ENCODE measurements at places on chromosomes 7 and 10.

GRCh38 chr10:21260066-21260465 is 265.4 kb downstream of the SKIDA1 start:
- H3K27me3 ChIP-seq: no peaks in the 10 kb centered on the region
- no peaks in the 10 kb centered on the region for H3K36me3 ChIP-seq
- H3K4me3 ChIP-seq: no peak overlapping the region
- DNase-seq: peak; percentile 61
- no peaks in the 10 kb centered on the region for H3K4me1 ChIP-seq
- no peak overlapping the region for H3K27ac ChIP-seq

DNA sequence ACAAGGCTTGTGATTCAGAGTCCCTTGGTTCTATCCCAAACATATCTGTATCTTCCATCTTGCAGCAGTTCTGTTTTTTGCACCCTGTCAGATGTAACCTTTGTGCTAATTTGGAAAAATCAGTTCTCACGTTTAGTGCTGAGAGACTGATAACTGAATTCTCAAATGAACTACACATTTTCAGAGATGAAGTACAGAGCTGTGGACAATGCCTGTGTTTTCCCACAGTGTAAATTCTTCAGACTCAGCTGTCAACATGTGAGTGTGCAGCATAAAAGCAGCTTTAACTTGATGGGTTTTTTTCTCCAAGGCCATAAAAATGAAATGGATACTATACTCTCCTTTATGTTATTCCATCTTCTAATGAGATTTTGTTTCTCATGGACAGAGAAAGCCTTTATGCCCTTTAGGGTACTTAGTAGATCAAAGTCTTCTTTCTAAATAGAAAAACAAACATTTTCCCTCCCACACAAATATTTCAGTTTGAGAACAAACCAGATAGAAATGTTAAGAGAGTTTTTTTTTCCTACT is 150.9 kb downstream of the SEMA3A start:
- H3K27ac ChIP-seq: no peak overlapping the region
- H3K36me3 ChIP-seq: no peaks in the 10 kb centered on the region
- no peak for DNase-seq
- H3K27me3 ChIP-seq: no peaks in the 10 kb centered on the region
- no peak overlapping the region for H3K4me3 ChIP-seq

DNA sequence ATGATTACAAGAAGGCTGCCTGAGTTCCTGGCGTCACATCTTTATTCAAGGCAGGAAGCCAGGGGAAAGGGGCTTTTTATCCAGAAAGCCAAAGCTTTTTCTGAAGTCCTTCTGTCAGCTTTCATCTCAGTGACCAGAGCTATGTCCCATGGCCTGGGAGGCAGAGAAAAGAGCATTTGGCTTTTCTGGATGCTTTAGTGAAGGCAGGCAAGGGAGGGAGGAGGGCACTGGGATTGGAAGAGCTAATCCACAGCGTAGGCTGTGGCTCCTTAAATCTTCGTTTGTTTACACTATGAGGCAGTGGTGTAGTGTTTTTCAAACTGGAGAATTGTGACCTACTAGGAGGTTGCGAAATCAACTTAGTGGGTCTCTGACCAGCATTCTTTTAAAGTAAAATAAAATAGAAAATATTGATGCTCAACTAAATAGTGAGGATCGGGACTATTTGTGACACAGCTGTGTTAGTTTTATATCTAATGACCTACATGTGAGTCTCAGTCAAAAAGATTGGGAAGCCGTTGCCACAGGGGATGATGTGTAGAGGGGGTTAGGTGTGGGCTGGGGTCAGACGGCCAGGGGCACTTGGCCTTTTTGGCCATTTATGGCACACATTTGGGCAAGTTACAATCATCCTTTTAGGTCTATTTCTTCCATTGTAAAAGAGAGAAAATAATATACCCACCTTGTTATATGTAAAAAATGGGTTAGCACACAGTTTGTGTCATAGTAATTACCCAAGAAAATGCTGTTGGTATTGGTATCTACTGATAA is 14.1 kb downstream of the CRYGN start:
- no peaks in the 10 kb centered on the region for H3K36me3 ChIP-seq
- no peak overlapping the region for H3K4me3 ChIP-seq
- no peak for DNase-seq
- peaks cover 11% of the 10 kb centered on the region for H3K4me1 ChIP-seq

DNA sequence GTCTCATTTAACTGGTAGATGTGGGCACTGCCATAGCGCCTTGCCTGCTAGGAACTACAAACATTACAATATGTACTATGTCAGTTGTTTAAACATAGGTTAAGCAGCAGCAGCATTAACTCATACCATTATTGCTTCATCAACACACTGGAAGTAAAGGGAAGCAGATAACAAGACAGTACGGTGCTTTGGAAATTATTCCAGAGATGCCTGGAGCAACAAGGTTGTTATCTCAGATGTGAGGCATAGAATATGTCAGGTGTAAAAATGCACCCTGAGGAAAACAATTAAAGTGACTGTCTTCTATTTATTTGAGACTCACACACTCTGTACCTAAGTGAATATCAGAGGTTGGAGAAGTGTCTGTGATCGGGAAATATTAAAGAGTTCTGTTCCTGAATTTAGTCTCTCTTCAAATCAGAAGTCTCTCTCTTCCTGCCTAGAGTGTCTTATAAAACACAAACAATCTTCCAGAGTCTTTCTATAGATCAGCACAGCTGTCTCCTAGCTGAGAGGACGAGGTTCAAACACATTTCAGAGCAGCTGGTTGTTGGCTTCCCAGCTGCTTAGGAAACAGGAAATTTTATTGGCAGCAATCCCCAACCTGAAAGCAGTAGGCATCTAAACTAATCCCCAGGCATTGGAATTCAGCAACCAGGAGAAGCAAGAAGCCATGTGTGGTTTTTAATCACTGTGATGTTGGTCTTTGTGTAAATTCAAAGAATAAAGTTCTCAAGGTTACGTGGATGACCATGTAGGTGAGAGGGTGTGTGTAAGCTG is 994.4 kb upstream of the LRRTM3 start:
- H3K4me3 ChIP-seq: no peak overlapping the region
- no peak for DNase-seq
- H3K27me3 ChIP-seq: no peaks in the 10 kb centered on the region
- H3K4me1 ChIP-seq: no peaks in the 10 kb centered on the region
- no peaks in the 10 kb centered on the region for H3K36me3 ChIP-seq

DNA sequence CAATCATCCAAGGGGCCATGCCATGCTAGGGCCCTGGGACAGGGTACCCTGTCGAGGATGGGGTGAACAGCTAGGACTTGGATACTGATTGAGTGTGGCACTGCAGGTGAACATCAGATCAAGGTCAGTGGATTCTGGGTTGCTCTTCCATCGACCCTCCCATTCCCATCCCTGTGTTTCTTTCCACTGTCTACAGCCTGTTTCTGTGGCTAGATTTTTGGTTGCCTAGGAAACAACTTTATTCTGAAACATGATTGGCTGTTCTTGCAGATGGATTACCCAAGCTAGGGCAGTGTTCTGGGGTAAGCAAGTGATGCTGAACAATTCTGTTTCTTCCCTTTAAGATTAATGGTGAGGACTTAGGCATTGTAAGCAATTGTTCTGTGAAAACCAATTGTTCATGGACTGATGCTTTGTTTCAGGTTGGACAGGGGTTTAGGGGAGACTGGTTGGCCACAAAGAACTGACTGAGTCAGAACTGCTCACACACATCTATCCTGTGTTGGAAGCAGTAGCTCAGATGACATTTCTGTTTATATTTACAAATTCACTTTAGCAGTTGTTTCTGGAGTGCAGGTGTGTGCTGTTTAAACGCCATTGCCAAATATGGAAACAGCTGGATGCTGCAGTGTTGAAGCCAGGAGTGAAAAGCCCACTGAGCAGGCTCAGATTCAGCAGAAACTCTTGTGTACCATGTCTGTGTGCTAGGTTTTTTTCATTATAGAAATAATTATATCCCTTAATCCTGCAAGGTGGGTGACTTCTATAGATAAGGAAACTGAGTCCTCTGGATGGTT is 102.3 kb upstream of the BTBD16 start:
- H3K36me3 ChIP-seq: no peaks in the 10 kb centered on the region
- no peak overlapping the region for H3K4me3 ChIP-seq
- DNase-seq: no peak
- H3K27ac ChIP-seq: no peak overlapping the region

GRCh38 chr10:32948451-32948850 is 9.6 kb downstream of the ITGB1 start:
- H3K4me3 ChIP-seq: no peak overlapping the region
- no peaks in the 10 kb centered on the region for H3K27me3 ChIP-seq
- no peaks in the 10 kb centered on the region for H3K36me3 ChIP-seq

- no peaks in the 10 kb centered on the region for H3K36me3 ChIP-seq
- peak overlapping the region; percentile 34 for H3K27ac ChIP-seq
- no peaks in the 10 kb centered on the region for H3K27me3 ChIP-seq
- no peak for DNase-seq
Measured at GRCh38 chr7:47358357-47358756, 223.6 kb downstream of the TNS3 start.

GRCh38 chr10:86167762-86168128 is 198.8 kb downstream of the GRID1 start:
- no peaks in the 10 kb centered on the region for H3K36me3 ChIP-seq
- no peaks in the 10 kb centered on the region for H3K4me1 ChIP-seq
- H3K27me3 ChIP-seq: no peaks in the 10 kb centered on the region
- no peak overlapping the region for H3K4me3 ChIP-seq

DNA sequence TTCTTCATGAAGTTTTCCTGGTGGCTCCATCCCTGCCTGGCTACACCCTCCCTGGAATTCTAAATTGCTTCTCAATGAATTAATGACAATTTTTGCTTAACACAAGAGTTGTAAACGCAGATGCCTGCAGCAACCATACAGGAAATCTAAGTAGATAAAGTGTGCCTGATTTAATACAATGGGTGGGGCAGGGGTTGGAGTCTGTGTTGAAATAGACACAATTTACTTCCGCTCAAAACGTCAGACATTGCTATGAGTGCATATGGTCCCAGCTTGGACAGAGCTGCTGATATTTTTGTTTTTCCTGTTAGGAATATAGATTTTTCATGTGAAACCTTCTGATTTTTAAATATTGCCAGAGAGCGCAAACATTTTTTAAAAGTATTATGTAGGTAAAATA is 1235.0 kb upstream of the SORCS1 start:
- DNase-seq: no peak
- H3K4me3 ChIP-seq: no peak overlapping the region
- H3K27me3 ChIP-seq: no peaks in the 10 kb centered on the region
- H3K4me1 ChIP-seq: no peaks in the 10 kb centered on the region
- no peak overlapping the region for H3K27ac ChIP-seq
- H3K36me3 ChIP-seq: no peaks in the 10 kb centered on the region

- H3K4me3 ChIP-seq: peak overlapping the region; percentile 84
- peaks cover 25% of the 10 kb centered on the region for H3K4me1 ChIP-seq
- no peaks in the 10 kb centered on the region for H3K36me3 ChIP-seq
- H3K27me3 ChIP-seq: no peaks in the 10 kb centered on the region
Measured at GRCh38 chr7:139108266-139109187, 993 bp downstream of the ZC3HAV1 start.

DNA sequence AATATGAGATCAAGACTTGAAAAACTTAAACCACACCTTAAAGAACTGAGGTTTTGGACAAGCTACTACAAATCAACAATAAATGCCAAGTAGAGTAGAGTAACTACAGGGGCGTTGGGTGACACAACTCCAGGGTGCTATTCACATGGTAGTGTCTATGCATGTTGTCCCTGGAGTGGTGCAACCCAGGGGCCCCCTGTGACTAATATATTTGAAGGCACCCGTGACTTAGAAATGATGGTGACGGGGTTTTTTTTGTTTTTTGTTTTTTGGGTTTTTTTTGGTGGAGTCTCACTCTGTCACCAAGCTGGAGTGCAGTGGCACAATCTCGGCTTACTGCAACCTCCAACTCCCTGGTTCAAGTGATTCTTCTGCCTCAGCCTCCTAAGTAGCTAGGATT is 106.9 kb downstream of the FAM107B start:
- H3K27me3 ChIP-seq: no peaks in the 10 kb centered on the region
- no peak for DNase-seq
- no peaks in the 10 kb centered on the region for H3K4me1 ChIP-seq

GRCh38 chr7:6375348-6376101 is 72.2 kb downstream of the DAGLB start:
- DNase-seq: no peak
- H3K4me3 ChIP-seq: peak overlapping the region; percentile 67
- peak overlapping the region; percentile 86 for H3K27ac ChIP-seq

DNA sequence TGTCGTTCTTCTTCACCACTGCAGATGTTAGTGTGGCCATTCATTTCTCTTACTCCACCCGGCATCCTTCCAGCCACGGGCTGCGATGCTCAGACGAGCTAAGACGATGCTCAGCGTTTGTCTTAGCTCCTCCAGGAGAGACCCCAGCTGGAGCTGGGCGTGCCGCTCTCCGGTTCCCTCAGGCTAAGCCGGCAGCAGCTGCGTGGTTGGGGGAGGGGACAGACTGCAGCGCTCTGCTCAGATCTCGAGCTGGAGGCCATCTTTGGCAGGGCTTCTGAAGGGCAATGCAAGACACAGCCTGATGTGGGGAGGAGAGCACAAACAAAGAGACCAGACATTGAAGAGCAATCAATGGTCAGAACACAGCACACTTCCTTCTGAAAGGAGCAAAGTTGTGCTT is 4.8 kb downstream of the INA start:
- H3K36me3 ChIP-seq: no peaks in the 10 kb centered on the region
- H3K4me1 ChIP-seq: peaks cover 14% of the 10 kb centered on the region
- no peak overlapping the region for H3K4me3 ChIP-seq
- peaks cover 12% of the 10 kb centered on the region for H3K27me3 ChIP-seq
- no peak overlapping the region for H3K27ac ChIP-seq
- DNase-seq: no peak

DNA sequence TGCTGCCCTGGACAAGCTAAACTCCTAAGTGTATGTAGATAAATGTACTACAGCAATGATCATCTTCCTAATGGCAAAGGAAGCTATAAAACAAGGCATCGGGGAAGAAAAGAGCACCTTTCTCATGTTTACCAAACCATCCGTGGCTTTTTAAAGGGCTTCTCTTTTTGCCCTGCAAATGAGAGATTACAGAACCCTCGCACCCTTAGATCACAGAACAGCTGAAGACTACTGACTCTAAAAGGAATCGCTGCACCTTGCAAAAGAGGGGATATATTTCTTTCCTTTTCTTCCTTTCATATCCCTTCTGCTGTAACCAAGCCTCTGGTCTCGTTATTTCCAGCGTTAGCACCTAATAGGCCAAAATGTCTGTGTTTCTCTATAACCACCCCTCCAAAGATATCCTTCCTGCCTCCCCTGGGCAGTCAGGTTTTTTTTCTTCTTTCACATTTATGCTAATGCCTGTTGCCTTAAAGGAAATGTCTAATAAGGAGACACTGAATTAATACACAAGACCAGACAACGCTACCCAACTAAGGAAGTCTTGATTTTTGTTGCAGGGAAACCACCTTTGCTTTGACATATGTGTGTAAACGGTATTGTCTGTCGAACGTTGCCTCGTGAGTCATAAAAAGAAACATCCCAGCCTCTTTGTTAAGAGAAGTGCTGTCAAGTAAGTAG is 10.5 kb downstream of the ST8SIA6 start:
- H3K36me3 ChIP-seq: no peaks in the 10 kb centered on the region
- no peaks in the 10 kb centered on the region for H3K4me1 ChIP-seq
- no peak for DNase-seq
- no peak overlapping the region for H3K4me3 ChIP-seq
- no peaks in the 10 kb centered on the region for H3K27me3 ChIP-seq

All from right atrium auricular region (tissue), 2 donors.